Mononuclear cell (primary cell): ENCODE measurements at places on chromosomes 5 and 9. TPM values are rescaled to one million over a fixed set of nuclear protein-coding genes. Genes with fewer than 3 reads are reported as not detected.

Gene ADAMTS12
- total RNA-seq, result under 0.01 TPM

Gene ARSK
- 2.6 TPM for total RNA-seq

Gene MYMK
- total RNA-seq, result not detected

Gene ZCCHC9
- 16.0 TPM for total RNA-seq

Gene SLC34A3
- not detected for total RNA-seq

Gene RLN2
- total RNA-seq, result 0.31 TPM

Gene NR2F1-AS1
- total RNA-seq, result not detected

Gene AQP7
- 0.21 TPM for total RNA-seq

Gene PCDHA9
- not detected for total RNA-seq

Gene F2RL2
- 0.10 TPM for total RNA-seq

Gene STING1
- total RNA-seq, result 38.4 TPM

Gene IL3
- total RNA-seq, result not detected

Gene PCDHA5
- total RNA-seq, result under 0.01 TPM

Gene VLDLR
- 0.31 TPM for total RNA-seq

Gene ZBTB43
- total RNA-seq, result 50.7 TPM

Gene RC3H2
- 90.0 TPM for total RNA-seq

Gene SLC6A7
- 0.10 TPM for total RNA-seq

Gene RNF180
- not detected for total RNA-seq

Gene PTGS1
- total RNA-seq, result 28.3 TPM

Gene GRIA1
- total RNA-seq, result not detected

Gene FAM78A
- total RNA-seq, result 32.3 TPM

Gene HSD17B3
- total RNA-seq, result not detected

Gene MCTP1
- 33.6 TPM for total RNA-seq

Gene TNC
- total RNA-seq, result 0.10 TPM

Gene IL4
- not detected for total RNA-seq

Gene ZNF366
- 0.10 TPM for total RNA-seq

Gene CD72
- 4.9 TPM for total RNA-seq

Gene SPATA31C1
- not detected for total RNA-seq

Gene SLC35D2
- 19.1 TPM for total RNA-seq

Gene ALDH1A1
- total RNA-seq, result 5.8 TPM

Gene SPATA31D3
- not detected for total RNA-seq

Gene SMIM33
- not detected for total RNA-seq

Gene ECSCR
- not detected for total RNA-seq
